ENCODE measurements at places on chromosomes 6 and 20.

DNA sequence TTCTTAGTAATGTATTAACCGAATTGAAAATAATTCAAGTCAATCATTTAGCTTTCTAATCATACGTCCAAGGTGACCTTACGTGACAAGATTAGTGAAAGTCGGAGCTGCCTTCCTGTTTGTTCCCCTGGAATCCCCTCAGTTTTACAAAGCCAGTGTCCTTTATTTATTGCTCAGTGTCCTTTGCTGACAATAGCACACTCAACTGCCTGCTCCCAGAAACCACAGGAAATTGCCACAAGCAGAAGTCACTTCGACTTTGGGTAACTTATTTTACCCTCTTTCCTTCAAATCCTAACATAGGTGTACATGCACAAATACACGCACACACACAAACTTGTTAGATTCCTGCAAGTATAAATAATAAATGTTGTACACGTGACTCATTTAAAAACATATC lies 1167.7 kb upstream of the ADGRB3 start:
- no peak for DNase-seq

DNA sequence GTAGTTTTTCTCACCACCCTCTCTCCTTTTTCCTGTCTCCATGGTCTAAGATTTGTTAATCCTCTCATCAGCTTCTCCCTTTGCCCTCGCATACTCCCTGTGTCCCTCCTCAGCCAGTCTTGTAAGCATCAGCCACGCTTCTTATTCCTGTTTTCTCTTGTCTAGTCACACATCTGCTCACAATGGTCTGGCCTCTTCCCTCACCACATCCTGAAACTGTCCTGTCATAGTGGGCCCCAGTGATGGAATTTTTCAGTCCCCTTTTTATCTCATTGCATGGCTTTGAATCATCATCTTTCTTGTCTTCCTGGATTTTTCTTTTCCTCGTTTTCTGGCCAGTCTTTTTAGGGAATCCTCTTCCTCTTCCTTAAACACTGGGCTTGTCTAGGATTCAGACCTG lies 57.2 kb downstream of the GFRA4 start:
- DNase-seq: no peak

- DNase-seq: no peak
Observed at GRCh38 chr20:49324306-49324705, 46.4 kb upstream of the ZNFX1 start.

DNA sequence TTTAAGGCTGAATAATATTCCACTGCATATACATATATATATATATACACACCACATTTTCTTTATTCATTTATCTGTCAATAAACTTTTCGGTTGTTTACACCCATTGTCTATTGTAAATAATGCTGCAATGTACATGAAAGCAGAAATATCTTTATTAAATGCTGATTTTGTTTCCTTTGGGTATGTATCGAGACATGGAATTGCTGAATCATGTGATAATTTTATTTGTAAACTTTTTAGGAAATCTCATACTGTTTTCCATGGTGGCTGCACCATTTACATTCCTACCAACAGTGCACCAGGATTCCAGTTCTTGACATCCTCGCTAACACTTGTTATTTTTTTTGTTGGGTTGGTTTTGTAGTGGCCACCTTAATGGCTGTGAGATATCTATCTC lies 14.1 kb upstream of the HLA-DOA start:
- no peak for DNase-seq

- no peak for DNase-seq
Observed at GRCh38 chr6:160117137-160117536, 4.5 kb upstream of the SLC22A1 start.

DNA sequence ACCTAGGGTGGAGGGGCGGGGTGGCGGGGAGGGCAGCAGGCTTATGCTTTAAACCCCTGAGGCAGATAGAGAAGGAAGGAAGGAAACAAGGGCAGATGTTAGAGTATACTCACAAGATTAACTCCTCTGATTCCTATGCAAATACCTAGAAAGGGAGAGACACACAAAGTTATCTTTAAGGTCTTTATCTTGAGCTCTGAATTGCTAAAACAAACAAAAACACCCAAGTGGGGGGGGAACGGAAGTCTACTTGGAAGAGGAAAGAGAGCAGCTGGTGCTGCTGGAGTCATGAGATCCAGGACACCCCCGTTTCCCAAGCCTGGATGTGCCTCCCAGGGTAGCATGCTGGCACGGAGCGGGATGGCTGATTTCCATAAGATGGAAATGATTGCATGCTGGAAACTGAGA lies 43.4 kb downstream of the PLAGL1 start:
- no peak for DNase-seq

GRCh38 chr6:16236631-16237199 lies 1.7 kb upstream of the GMPR start:
- no peak for DNase-seq

DNA sequence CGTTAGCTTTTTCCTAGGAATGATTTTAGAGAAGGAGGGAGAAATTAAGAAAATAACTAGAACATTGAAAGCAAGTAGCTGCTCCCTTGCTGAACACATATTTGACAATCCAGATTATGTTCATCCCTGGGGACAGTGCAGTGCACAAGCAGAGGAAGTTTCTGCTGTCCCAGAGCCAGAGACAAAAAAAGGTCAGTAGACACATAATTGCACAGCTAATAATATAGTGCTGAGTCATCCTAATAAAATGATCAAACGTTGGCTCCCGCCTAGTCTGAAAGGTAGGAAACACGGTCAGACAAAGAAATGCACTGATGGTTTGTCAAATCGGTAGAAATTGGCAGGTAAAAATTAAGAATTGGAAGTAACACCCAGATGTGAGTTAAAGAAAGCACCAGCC lies 21.7 kb upstream of the SSTR4 start:
- DNase-seq: no peak

GRCh38 chr20:10557685-10558084 lies 116.1 kb downstream of the JAG1 start:
- no peak for DNase-seq

DNA sequence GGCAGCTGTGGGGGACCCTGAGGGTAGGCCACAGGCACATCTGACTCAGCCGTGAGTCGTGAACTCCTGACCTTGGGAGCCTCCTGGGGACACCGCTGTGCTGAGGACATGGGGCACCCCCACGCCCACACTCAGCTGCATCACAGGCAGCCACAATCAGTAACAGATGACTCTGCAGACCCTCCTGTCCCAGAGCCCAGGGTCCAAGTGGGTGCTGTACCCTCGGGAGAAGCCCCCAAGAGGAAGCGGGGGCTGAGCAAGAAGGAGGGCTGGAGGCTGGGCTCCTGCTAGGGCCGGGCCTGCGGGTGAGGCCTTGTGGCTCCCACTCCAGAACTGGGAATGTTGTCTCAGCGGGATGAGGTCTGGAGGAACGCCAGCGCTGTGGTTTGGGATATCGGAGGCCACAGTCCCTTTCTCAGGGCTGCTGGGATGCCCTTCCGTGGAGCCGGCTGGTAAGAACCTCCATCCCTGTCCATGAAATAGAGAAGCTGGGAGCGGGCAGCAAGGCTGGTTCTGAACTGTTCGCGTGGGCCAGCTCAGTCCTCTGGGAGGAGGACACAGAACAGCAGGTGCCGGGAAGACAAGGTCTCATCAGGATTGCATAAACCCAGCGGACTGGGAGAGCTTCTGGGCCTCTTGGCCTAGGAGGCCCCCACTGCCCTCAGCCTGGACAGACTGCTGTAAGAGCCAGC lies 3.1 kb upstream of the LAMA5 start:
- no peak for DNase-seq
